ENCODE measurements at places on chromosomes 16 and 17. TPM values are rescaled to one million over a fixed set of nuclear protein-coding genes. Genes with fewer than 3 reads are reported as not detected.

Gene POLR3E
- 11.5 TPM for polyA plus RNA-seq

Gene MYH13
- polyA plus RNA-seq, result not detected

Gene CMTM2
- 0.18 TPM for polyA plus RNA-seq

Gene TP53TG3
- not detected for polyA plus RNA-seq

Gene AGRP
- not detected for polyA plus RNA-seq

Gene GPR142
- polyA plus RNA-seq, result not detected

Gene PRAC1
- polyA plus RNA-seq, result not detected

Gene WNK4
- not detected for polyA plus RNA-seq

Gene TBC1D3H
- polyA plus RNA-seq, result not detected

Gene CDH3
- polyA plus RNA-seq, result not detected

Gene ABCA10
- not detected for polyA plus RNA-seq

Gene CPHXL
- polyA plus RNA-seq, result not detected

Gene SLC2A4
- polyA plus RNA-seq, result not detected
